ENCODE measurements at places on chromosomes 12 and 14.

DNA sequence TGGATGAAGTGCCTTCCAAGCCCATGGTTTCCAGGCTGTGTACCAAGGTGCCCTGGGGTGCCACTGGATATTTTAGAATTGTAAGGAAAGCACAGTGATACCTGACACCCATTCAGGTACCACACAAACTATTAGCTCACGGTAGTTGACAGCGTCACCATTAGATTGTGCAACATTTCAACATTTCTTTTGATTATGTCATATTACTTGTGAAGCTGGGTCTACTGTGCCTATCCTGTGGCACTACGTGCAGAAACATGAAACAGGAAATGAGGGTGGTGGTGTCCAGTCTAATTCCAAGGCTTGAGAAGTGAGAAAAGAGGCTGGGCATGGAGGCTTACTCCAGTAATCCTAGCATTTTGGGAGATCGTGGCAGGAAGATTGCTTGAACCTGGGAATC, 75.5 kb upstream of the CPM start:
- DNase-seq: no peak

GRCh38 chr12:6923003-6923732, 4.6 kb upstream of the ATN1 start:
- no peak for DNase-seq

DNA sequence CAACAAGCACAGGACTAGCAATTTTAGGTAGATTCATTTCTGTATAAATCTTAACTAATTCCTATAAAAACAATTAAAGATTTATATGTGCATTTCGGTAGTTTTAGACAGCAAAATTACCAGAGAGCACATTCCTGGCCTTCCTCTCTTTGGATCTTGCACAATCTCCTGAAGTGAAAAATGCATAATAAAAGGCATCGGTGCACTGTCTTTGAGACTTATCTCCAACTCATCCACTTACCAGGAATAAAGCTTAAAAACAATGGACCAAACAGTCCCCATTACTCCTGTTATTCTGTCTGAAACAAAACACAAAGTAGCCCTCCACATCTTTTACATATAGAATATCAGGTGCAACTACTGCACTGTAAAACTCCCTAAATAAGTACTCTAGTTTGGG, 69.3 kb downstream of the HECTD1 start:
- no peak for DNase-seq

DNA sequence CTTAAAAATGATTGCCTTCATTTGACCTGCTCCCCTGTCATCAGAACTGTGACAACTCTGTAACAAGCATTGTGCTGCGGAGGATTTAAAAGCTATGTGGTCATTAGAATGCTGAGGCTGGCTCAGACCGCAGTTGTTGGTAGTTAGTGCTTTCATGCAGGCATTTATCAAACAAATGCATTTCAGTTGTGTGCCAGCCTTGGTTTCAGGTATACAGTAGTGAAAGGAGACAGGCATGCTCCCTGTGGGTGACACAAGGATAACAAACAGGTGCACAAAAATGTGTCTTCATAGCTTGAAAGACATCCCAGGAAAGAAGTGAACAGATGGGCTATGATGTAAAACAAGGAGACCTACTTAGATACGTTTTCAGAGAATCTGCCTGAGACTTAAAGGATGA, 60.6 kb downstream of the MARK3 start:
- no peak for DNase-seq

DNA sequence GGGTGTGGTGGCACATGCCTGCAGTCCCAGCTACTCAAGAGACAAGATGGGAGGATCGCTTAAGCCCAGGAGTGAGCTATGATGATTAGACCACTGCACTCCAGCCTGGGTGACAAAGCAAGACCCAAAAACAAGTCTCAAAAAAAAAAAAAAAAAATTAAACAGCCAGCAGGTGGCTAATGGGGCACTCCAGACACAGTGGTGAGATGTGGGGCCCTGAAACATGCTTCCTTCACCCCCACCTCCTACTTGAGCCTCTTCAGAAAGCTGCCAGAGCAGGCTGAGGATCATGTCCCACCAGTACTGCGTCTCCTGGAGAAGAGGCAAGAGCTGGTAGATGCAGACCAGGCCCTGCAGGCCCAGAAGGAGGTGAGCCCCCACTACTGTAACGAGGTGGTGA, 2.1 kb downstream of the CFAP73 start:
- DNase-seq: no peak
